ENCODE measurements at places on chromosomes 12 and 14.

DNA sequence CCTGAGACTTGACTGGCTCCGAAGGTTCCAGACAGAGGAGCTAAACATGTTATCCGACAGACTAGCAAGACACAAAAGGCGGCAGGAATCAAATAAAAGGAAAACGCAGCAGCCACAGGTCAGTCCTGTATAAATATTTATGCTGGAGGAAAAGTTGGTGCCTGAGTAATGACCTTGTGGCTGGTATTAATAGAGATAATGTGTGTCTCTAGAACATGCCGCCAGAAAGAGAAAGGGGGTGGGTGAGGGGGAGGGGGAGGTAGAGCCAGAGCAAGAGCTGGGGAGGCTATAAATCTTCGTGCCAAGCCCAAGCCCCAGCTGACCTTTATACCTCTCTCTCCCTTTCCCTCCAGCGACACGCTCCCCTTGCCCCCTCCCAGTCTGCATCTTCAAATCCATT is 590.4 kb downstream of the MED13L start:
- no peak for DNase-seq

DNA sequence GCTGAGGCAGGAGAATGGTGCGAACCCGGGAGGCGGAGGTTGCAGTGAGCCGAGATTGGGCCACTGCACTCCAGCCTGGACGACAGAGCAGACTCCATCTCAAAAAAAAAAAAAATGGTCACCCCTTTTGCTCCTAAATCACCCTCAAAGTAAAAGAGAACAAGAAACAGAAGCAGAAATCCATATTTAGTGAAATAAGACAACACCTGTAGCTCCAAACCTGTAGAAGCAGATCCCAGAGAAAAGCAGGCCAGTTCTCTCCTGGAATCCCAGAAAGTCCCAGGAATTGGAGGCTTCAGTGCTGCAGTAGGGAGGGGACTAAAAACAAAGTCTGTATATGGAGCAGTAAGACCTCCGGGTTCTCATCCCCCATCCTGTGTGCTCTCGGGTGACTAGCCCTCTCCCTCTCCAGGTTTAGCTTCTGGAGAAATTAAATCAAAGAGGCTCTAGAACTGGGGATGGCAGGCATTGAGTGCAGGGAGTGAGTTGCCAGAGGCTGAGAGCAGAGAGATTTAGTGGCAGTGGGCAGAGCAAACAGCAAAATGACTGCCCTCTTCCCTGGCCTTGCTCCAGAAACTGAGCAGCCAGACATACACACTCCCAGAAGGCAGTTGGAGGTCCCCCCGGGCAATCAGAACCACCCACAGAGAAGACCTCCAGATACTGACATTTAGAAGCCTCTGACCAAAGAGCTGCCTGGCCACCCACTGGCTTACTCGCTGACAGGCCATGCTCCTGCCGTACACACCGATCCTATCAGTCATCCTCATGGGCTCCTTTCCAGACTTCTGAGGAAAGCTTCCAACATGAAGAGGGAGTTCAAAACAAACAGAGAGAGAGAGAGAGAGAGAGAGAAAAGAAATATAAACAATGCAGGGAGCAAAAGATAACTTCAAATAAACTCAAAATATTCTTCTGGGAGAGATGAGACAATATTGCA is 6.3 kb upstream of the MLXIP start:
- DNase-seq, result no peak

DNA sequence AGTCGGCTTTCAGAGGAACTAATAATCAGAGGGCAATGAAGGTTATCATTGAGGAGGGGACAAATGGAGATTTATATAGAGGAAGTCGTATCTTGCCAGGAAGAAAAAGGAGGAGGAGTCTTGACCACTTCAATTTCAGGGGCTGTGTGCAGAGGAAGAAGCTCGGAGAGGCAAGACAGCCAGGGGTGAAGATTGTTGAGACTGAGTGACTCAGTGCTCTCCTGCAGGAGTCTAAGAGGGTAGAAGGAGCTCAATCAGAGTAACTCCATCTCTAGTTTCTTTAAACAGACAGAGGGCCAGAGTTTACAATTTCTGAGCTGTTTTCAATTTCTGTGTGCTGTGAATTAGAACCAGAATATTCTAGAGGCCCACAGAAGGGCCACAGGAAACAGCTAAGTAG is 439.3 kb upstream of the PRICKLE1 start:
- no peak for DNase-seq

GRCh38 chr12:22340143-22340542 is 5.6 kb upstream of the ST8SIA1 start:
- DNase-seq, result no peak

DNA sequence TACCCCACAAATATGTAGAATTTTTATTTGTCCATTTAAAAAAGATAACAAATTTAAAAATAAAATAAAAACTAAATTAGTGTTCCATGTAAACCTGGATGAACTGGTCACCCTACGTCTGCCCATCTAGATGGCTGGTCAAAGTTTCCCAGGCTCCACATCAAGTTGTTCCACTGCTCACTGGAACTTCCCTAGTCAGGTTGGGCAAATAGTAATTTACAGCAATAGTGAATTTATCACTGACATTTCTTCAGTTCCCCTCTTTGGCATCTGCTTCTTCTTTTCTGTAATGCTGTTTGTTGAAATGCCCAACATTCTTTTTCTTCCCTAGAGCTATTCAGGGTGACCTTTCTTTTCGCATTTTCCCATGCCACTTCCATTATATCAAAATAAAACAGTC is 272.7 kb upstream of the BTG1 start:
- no peak for DNase-seq

- DNase-seq, result no peak
Measured at GRCh38 chr12:2231956-2232355, 179.2 kb downstream of the CACNA1C start.

DNA sequence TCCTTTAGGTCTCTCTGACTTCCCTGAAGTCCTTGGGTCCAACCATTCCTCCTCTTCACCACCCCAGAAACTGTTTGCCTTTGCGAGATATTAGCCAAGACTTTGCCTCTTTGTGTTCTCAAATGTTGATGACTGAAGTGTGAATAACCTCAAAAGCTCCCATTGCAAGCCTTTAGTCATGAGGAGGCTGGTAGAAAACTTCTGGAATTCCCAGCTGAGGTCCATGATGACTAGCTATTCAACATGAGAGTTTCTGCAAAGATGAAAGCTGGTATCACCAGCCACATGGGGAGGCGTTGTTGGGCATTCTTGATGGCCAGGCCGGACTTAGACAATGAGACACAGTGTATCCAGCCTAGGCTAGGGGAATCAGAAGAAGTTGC is 111.7 kb downstream of the TBX5 start:
- no peak for DNase-seq

DNA sequence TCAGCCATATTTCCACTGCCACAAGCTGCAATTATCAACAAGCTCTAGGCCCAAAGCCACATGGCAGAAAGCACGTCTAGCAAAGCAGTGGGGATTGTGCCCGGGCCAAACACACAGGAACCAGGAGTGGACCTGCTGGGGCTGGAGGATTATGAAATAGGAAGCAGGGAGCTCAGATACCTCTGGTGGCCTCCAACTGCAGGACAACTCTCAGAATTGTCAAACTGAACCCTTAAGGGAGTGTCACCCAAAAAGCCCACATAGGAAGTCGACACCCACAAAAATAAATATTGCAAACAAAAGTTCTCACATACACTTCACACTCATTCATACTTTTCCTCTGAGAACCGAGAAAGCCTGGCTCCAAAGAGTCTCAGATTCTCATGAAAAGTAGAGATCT is 26.1 kb downstream of the KCTD10 start:
- no peak for DNase-seq

- no peak for DNase-seq
Measured at GRCh38 chr12:123058980-123059379, 78.5 kb downstream of the ARL6IP4 start.

GRCh38 chr12:27960821-27961220 is 11.7 kb downstream of the PTHLH start:
- no peak for DNase-seq

- DNase-seq, result no peak
Measured at GRCh38 chr14:29028973-29029582, 262.5 kb downstream of the FOXG1 start.

GRCh38 chr14:25041484-25041883 is 8.5 kb downstream of the STXBP6 start:
- no peak for DNase-seq
